Stimulated activated CD4-positive, alpha-beta T cell treated with anti-CD3 and anti-CD28 coated beads, Interleukin-1b, Interleukin-23, amount 100 ng/mL, for 4 hours (primary cell): ENCODE measurements at places on chromosomes 7 and 10.

DNA sequence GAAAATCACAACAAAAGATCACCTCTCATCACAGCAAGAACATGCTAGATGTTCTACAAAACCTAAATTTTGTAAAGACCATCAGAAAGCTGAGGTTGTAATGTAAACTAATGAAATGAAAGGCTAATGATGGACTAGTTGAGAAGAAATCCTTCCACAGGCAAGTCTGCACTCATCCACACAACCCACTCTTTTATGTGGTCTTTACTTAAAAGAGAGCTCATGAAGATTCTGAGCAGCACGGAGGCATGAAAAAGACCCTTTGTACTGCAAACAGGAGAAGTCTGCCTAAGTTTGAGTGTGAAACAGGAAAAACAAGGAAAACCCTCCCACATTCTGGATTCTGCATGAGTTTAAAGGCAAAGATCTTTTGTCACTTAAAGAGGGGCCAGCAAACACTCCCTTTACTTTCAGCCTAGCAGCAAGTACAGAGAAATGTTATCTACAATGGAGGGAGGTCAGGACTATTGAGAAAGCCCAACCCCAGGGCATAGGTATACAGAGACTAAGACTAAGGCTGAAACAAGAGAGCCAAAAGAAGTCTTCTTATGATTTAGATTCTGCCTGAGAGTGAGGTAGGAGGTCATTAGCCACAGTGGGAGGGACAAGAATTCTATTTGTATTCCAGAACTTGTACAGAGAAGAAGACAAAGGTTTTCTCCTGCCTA lies 521.2 kb upstream of the TEX47 start:
- no peak for DNase-seq

GRCh38 chr7:151877911-151878835 lies 1.3 kb upstream of the PRKAG2 start:
- no peak for DNase-seq

- no peak for DNase-seq
Measured at GRCh38 chr7:65731562-65732035, 141.3 kb upstream of the VKORC1L1 start.

DNA sequence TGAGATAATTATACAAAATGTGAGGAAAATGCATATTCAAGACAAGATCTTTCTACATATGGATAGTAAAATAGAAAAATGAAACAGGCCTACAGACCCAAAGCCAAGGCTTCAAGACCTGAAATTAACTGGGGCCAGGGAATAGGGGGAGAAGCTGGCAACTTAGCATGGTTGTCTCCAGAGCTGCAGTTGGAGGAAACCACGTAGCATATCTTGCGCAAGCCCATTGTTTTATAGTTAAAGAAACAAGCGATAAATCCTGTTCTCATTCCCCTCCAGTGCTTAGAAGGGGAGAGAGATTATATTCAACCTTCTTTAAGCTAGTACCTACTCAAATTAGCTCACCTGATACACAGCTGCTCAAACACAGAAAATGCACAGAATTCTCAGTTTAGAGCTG lies 197.1 kb downstream of the SORCS1 start:
- no peak for DNase-seq

GRCh38 chr7:87878208-87878735 lies 2.0 kb downstream of the DBF4 start:
- DNase-seq: no peak

DNA sequence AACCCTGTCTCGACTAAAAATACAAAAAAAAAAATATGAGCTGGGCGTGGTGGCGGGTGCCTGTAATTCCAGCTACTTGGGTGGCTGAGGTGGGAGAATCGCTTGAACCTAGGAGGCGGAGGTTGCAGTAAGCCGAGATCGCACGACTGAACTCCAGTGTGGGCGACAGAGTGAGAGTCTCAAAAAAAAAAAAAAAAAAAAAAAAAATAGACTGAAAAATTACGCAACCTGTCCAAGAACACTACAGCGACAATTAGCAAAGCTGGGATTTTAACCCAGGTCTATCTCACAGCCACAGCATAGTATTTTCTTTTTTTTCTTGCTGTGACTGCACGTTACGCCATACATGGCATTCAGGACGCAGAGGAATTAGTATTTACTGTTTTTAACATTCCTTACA lies 1.1 kb upstream of the RABGEF1 start:
- DNase-seq: no peak

GRCh38 chr7:50610521-50611277 lies 45.5 kb upstream of the DDC start:
- no peak for DNase-seq

GRCh38 chr7:87322912-87323311 lies 22.6 kb upstream of the CROT start:
- no peak for DNase-seq

- DNase-seq: no peak
Measured at GRCh38 chr7:3176112-3177000, 124.7 kb upstream of the SDK1 start.

DNA sequence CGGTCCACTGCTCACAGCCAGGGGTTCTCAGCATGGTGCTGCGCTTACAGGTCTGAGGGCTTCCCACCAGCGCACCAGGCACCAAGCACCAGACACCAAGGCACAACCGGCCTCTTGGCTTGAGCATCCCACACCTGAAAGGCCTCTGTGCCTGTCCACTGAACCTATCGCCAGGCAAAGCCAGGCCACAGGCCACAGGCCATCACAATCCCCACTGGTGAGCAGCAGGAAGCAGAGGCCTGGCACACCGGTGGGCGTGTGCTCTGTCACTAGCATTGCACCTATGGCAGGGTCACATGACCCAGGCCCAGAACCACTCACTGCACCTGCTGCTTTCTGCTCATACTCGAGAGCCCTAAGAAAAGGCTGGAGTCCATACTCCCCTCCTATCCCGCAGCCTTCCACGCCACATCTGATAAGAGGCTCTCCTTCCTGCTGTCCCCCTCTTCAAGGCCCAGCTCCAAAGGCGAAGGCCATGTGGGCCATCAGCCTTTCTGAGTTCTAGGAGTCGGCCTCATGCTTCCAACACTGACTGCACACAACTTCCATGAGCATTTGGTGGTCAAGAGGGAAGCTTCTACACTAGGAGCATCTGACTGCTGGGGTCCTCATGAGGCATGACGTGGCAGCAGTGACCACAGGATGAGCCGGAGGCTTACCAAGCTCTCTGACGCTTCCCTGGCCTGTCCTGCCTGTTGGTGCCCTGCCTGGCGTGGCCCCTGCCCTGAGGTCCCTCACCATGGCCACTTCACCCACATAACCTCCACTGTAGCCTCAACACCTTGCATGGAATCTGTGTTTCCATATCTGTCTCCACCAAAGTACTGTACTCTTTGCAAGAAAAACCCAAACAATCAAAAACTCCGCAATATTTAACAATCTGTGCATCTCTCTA lies 166.3 kb downstream of the TNS3 start:
- DNase-seq: no peak

- peak; percentile 9 for DNase-seq
Measured at GRCh38 chr10:131973160-131973951, 8.4 kb downstream of the BNIP3 start.

GRCh38 chr7:155020996-155021395 lies 18.1 kb upstream of the PAXIP1 start:
- no peak for DNase-seq

DNA sequence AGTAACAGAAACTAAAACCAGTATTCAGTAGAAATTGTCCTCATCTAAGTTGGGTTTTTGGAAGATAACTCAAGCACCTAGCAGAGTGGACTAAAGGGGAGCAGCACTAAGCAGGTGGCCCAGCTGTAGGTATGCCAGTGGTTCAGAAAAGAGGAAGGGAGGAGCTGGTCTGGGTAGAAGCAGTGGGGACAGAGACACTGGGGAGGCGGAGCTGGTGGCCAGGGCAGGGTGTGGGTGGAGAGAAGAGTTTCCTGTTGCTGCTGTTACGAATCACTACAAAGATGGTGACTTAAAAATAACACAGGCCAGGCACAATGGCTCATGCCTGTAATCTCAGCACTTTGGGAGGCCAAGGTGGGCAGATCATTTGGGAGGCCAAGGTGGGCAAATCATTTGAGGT lies 136.2 kb downstream of the WDR11 start:
- no peak for DNase-seq

- DNase-seq: no peak
Measured at GRCh38 chr10:3455385-3456334, 283.1 kb upstream of the PITRM1 start.

DNA sequence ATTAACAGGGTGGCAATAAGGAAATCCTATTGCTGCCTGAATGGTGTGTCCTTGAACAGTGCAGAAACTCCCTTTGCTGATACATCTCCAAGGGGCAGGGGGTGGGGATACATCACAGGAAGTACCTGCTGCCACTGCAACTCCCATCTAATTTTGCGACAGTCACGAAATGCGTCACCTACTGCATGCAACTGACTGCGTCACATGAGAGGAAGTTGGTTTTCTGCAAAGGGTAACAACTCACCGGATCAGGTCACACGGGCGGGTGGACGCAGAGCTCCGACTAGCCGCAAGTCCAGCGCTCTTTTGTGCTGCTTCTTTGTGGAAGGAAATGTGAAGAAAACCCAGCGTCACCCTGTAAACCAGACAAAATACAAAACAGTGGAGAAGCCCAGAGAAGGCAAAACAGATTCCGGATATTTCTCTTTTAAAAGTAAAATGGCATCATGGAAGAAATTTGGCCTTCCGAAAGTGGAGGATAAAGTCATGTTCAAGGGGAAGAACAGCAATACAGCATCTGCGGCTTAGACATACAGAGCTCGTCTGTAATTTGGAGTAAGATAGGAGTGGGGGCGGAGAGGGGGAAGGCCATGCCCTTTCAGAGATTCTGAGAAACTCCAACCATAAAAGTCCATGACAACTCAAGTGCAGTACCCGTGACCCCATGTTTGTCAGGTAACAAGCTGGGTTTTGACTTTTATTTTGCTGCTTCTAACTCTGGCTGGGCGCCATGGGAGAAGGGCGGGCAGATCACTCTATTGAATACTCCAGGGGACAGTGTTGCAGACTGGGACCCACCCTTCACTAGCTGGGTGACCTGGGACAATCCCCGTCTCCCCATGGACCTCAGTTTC lies 32.3 kb upstream of the PLEKHS1 start:
- no peak for DNase-seq

- DNase-seq: peak; percentile 17
Measured at GRCh38 chr7:73433924-73434700, 534 bp downstream of the FZD9 start.

DNA sequence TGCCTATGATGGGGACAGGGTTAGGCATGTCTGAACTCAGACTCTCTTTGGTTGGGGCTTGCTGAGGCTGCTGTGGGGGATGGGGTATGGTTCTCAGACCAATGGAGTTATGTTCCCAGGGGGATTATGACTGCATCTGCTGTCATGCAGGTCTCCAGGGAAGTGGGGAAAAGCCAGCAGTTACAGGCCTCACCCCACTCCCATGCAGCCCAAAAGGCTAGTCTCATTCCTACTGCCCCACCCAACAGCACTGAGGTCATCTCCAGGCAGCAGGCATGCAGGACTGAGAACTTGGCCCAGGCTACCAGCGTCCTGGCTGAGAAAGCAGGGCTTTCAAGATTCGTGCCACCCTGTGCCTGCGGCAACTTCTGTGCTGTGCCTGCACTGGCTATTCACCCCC lies 373.3 kb downstream of the HTR7 start:
- DNase-seq: no peak

GRCh38 chr7:102395592-102395872 lies 631 bp upstream of the PRKRIP1 start:
- DNase-seq: no peak

DNA sequence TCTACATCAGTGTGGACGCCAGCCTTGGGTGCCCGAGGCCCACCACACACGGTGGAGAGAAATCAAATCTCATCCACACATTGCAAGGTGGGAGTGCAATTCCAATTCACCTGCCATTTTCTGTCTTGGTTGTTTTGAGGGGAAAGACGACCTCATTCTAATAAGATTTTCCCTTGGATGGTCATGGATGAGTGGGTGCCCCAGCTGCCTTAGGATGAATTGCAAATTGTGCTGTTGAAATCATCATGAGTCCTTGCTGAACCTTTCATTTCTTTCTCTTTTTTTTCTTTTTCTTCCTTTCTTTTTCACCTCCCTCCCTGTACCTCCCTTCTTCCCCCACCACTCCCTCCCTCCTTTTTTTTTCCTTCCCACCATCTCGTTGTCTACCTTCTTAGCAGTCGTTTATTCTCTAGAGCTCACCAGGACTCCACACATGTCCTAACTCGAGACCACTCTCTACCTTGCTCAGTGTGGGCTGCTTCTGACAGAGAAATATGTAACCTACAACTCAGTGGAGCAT lies 266.9 kb upstream of the NFE2L3 start:
- no peak for DNase-seq

GRCh38 chr7:73834626-73835191 lies 3.9 kb downstream of the CLDN4 start:
- no peak for DNase-seq

DNA sequence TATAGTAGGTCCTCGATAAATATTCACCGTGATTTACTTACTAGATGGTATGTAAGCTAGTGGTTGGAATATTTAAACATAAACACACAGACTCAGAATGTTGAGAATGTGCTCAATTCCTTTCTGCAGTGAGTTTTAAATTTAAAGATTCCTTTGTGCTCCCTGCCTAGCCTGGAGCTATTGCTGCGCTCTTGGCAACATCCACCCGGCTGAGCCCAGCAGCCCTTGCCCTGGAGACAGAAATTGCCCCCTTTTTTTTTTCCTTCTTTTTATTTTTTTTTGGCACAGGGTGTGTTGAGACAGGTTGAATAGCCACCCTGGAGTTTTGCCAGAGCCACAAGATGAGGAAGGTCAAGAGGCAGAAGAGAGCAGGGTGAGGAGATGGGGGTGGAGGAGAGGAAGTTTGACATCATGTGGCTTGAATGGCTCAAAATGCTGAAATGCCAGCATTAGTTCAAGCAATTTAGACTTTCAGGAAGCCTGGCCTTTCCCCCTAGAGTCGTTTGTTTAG lies 180.8 kb downstream of the PRKCQ start:
- no peak for DNase-seq

GRCh38 chr10:11557513-11557912 lies 53.9 kb downstream of the USP6NL start:
- DNase-seq: no peak

DNA sequence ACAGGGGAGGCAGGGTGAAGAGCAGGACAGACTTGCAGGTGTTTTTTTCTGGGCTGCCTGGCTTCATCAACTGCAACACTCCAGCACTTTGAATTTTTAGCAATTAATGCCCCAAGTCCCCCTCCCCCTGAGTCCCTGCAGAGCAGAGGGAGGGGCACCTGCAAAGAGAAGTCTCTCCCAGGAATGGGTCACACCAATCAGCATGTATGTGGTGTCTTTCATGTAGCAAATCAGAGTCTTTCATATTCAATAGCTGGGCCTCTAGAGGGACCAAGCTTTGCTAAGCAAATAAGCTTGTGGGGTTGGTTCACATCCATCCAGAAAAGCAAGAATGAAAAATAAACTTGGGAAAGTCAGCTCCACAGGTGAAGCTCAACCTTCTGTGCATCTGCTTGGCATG lies 90.7 kb downstream of the PARP12 start:
- no peak for DNase-seq
